NCI-H1105 treated with DMSO at 0.1 percent for 48 hours (cell line): ENCODE measurements at places on chromosomes 2 and 18.

- no peak for DNase-seq
Measured at GRCh38 chr2:100754951-100755350, 65.0 kb upstream of the NPAS2 start.

DNA sequence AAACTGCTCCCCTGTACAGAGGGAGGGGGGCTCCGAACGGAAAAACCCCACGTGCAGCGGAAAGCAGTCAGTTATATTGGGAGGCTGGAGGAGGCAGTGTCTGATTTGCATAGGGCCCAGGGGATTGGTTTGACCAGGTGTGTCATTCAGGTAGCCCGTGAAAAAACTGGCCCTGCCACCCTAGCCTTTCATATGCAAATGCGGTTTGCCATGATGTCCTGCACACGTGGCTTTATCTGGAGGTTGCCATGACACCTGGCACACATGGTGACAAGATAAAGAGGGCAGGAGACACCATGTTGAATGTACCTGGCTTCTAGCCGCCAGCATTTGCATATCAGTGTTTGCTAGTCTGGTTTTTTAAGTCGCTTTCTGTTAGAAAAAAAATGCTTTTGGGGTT lies 20.5 kb downstream of the SLC25A52 start:
- DNase-seq: no peak

- no peak for DNase-seq
Measured at GRCh38 chr18:8835521-8835953, 130.2 kb downstream of the MTCL1 start.

- no peak for DNase-seq
Measured at GRCh38 chr2:204434660-204435462, 110.4 kb upstream of the PARD3B start.

DNA sequence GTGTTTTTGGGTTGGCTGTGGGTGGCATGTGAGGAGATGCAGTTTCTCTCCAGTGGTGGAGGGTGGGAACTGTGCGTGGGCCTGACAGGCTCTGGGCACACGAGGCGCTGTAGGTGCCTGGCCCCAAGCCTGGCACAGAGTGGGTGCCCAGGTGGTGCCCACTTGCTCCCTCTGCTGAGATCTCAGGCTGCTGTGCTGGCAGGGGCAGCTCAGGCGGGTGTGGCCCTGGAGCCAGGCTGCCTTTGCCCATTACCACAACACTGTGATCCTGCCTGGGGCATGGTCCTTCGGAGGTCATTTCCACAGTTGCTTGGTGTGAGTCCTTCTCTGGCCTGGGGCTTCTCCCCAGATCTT lies 20.4 kb downstream of the TSHZ1 start:
- no peak for DNase-seq

- peak; percentile 84 for DNase-seq
Measured at GRCh38 chr18:33231474-33232317, 208.8 kb downstream of the CCDC178 start.

DNA sequence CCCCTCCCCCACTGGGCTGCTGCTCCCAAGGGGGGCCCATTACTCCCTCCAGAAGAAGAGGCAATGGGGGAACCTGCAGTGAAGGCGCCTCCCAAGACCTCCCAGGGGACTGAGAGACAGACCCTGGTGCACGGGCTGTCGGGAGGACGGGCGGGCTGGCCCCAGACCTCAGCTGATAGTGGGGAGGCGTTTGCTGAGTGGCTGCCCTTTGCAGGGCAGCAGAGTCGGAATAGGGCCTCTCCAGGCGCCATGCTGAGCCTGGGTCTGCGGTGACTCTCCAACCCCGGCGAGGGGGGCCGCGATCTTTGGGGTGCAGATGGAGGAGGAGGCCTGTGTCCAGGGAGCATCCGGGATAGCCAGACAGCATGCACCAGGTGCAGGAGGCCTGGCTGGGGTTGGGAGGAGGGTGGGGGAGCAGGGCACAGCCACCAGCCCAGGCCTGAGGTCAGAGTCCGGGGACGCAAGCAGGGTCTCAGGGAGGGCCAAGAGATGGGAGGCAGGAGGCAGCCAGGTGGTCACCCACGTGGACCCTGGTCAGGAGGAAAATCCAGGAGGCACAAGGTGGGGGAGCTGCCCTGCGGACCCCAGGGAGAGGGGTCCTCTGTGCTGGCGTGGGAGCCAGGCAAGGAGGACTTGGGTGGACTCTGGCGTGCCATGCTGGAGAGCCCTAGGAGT lies 11.0 kb downstream of the CROCC2 start:
- no peak for DNase-seq

GRCh38 chr2:206988884-206989283 lies 49.6 kb downstream of the CPO start:
- DNase-seq: no peak
